DMS53 (cell line): ENCODE measurements at places on chromosomes 3 and 15.

DNA sequence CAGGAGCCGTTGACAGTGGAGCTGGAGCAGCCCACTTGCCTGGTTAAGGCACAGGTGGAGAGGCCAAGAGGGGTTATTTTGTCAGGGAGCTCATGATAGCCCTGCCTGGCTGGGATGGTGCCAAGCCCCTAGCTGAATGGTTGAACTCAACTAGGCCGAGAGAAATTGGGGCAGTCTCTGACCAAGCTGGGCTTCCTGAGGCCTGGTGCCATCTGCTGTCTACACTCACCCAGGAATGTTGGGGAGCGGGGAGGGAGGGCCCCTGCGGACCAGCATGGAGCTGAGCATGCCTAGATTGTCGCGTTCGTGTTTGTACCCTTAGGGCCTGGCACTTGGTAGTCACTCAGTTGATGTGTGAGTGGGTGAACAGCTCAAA lies 1.2 kb downstream of the BRPF1 start:
- DNase-seq, result no peak

DNA sequence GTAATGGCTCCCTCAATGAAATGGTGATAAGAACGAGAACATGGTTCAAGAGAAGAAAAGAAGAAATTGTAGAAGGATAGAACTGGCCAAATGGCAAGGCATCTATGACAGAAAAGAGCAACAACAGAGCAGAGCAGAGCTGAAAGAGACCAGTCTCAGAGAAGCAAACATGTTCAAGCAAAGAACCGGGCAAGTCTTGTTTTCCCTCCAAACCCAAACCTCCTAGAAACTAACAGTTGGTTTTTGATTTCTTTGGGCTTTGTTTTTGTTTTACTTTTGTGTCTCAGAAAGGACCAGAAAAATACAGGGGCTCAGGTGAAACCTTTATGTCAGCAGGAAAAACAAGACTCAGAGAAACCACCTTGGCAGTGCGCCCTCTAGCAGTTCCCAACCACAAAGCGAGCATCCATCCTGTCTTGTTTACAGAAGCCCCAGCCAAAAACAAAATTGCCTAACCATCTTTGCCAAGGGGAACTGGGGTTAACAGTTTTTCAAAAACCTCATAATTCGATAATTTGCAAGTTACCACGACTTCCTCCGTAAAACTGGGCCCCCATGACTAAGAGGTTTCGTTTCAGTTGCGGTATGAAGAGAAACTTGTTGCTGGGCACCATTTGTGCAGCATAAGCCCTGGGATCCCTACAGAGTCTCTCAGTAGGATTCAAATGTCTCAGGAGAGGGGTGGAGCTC lies 159.2 kb upstream of the SLC24A5 start:
- DNase-seq, result no peak

DNA sequence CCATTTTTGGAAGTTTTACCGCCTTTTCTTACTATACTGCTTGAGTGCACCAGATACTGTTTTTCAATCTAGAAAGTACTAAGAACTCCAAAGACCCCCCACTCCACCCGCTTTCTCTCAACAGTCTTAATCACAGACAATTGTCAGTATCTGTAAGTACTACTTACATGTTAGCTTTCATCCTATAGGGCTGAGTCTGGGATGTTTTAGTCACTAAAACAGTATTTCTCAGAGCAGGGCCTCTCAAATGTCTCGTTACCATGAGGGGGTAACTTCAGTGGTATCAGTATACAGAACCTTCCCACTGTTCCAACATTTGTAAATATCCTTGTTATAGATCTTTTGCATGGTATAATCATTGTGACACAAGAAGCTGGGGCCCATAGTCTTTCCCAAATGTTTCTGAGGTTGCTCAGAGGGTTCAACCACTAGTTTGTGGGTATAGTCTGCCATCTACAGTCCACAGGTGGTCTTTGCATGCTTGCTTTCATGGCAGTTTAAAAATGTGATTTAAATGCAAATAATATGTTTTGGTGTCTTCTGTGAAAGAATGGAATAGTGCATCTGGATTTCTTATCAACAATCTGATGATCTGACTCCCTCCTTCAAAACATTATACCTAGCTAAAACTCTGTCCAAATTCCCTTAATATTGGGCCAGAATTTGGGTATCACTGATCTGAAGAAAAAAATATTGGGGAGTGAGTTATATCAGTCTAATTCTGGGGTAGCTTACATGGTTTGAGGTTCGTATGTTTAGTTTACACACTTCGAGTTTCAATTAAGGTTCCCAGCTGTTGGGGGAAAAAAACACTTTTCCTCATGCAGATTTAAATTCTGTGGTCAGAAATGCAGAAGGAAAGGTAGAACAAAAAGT lies 18.0 kb upstream of the DNAJC13 start:
- peak; percentile 62 for DNase-seq

- DNase-seq, result no peak
Observed at GRCh38 chr3:67783281-67784250, 129.2 kb upstream of the SUCLG2 start.

DNA sequence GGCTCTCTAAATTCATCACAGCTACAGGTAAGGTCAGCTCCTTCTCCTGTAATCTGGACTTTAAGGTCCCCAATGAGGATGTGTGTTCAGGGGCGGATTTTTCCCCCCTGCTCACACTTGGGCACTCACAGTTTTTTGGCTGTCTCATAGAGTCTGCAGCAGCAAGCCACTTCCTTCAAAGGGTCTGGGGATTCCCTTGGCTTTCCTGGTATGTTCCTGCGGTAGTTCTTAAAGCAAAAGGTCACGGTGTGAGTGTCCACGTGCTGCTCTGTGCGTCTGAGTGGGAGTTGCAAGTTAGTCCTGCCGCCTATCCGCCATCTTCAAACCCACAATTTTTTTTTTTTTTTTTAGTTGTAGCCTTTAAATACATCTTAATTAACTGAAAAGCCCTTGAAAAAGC lies 15.4 kb upstream of the CFAP20DC start:
- DNase-seq, result no peak
